ENCODE measurements at places on chromosomes 12 and 14.

DNA sequence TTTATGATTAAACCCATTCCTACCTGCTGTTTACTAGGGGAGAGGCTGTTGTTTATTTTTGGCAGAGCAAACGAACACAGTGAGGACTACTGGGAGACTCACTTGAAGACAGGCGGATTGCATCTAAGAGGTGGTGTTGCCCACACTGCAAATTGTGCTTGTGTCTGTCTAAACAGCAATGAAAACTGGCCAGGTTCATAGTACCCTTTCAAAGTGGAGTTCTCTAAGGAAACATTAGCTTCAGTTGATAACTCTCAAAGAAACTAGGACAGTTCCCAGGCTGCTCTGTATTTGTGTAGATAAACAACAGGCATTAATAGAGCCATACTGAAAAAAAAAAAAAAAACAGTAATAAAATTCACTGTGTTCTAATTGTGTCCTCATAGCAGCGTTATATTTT is 466.0 kb upstream of the RGS6 start:
- DNase-seq: no peak

DNA sequence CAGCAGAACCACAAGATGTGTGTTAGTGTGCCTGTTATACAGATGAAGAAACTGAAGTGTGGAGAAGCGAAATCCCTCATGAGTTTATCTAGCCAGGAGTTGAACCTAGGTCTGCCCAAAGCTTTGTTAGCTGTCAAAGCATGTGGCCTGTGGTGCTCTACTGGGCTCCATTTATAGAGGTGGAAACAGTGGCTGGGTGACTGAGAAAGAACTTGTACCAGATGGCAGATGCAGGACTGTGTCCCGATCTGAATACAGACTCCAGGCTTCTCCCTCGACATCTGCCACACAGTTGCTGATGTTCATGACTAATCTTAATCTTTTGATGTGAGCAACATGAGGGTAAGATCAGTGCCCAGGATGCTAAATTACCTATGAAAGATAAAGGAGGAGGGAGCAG is 89.1 kb downstream of the C12orf75 start:
- DNase-seq: no peak

DNA sequence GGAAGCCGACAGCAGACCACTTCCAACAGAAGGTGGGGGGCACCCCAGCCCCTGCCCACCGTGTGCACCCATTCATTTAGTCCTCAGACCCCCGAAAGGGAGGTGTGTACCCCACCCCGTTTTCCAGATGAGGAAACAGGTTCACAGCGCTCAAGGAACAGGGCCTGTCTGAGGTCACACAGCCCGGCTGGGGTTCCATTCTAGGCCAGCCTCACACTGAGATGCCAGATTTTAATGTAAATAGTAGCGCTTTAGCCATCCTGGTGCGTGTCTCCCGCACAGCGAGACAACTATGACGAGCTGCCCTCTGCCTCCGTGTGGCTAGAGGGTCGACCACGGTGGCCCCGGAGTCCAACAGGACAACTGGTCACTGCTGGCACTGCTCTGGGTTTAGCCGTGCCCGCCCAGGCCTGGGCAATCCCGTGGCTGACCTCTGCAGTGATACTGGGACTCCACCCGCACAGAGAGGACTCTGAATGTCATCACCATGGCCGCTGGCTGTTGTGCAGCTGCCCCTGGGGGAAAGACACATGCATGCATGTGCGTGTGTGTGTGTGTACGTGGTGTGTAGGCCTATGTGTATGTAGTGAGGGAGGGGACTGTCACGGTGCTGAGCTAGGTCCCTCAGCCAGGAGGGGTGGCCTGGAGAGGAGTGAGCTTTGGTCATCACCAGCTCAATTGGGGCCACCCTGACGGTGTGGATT is 31.6 kb downstream of the BEGAIN start:
- DNase-seq: no peak

GRCh38 chr12:6171409-6172015 is 28.7 kb upstream of the CD9 start:
- no peak for DNase-seq

DNA sequence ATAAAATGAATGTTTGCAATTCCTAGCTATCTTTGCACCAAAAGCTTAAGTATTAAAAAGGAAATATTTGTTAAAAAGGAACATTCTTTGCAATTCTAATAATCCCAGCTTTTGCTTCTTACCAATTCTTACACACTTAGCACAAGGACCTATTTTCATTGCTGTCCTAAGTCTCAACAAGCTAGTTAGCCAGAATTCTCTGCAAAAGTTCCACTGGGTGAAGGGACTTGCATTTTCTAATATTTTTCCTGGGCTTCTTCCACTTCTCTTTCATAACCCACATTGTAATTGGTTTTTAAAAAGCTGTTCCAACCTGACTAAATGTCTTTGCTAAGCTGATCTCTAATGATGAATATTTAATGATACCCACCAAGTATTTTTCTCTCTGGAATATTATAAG is 307.7 kb upstream of the DIO2 start:
- no peak for DNase-seq

DNA sequence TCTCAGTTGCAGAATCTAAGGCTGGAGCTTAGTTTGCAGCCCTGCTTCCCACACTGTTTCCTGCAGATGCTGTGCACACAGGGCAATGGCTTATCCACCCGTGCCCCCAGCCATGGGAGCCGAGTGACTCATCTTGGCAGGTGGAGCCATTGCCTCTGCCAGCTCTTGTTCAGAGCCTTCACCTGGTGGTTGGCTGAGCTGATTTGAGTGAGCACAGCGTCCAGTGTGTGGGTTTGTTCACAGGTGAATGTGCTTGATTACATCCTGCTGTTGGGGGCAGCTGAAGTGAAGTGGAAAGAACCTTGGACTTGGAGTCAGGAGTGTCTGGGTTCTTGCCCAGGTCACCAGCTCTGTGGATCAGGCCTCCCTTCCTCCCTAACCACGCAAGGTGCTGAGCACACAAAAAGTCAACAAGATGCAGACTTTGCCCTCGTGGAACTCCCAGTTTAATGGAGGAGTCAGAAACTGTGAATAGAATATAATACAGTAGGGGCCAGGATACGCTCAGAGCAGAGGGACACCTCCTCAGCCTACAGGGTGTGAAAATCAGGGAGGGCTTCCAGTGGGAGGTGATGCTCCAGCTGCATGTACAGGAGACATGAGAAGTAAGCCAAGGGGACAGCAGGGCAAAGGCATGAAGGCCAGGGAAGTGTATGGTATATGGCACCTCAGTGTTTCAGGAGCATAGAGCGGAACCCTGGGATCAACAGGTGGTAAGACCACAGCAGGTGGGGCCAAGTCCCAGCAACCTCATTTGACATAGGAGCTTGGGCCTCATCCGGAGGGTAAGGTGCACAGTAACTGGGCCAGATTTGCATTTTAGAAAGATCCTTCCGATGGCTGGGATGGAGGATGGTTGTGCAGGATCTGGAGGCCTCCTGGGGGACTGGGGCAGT is 22.8 kb downstream of the JDP2 start:
- peak; percentile 47 for DNase-seq

GRCh38 chr12:32053881-32054624 is 52.6 kb upstream of the BICD1 start:
- DNase-seq: peak; percentile 37

DNA sequence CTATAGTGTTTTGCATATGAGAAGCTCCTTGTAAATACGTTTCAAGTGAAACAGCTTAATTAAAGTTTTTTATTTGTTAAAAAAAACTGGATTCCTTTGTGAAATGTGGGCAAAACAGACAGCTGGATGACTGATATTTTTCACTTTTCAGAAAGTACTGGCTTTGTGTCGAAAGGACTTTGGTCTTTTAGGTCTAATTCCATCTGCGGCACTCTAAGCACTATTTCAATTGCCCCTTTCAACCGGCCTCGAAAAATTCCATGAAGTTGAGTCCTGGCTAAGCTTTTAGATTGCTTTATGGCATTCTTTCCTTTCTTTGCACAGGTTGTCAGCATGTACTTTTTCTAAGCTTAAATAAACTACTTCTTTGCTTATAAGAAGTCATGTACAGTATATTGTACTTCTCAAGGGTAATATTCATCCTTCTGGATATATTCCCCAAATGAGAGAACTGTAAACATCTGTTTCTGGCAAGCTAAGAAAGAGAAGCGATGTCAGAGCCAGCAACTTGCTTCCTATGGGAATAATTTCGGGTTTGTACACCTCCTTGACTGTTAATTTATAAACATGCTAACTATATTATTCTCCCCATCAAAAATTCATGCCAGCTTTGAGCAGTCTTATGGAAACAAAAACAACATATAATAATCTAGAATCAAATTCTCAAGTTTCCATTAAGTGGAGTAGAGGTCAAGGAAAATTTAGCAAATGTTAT is 611.3 kb downstream of the ETNK1 start:
- no peak for DNase-seq

DNA sequence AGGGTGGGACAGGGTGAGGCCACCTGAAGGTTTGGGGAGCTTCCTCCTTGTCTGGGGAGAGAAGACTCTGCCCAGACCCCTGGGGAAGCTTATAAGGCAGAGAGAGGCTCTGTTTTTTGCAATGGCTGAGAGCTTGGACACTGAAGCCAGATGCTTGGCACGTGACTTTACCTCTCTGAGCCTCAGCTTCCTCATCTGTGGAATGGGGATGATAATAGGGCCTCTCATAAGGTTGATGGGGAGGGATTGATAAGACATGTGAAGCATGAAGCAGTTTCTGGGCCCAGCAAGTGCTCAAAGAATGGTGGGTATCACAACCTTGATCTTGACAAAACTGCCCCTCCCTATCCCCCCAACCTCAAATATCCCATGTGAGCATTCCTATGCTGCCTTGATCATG is 195.4 kb upstream of the LHX5 start:
- DNase-seq: no peak

GRCh38 chr14:81801921-81802320 is 268.3 kb upstream of the SEL1L start:
- no peak for DNase-seq

GRCh38 chr12:72610854-72611358 is 338.7 kb downstream of the TRHDE start:
- DNase-seq: no peak

DNA sequence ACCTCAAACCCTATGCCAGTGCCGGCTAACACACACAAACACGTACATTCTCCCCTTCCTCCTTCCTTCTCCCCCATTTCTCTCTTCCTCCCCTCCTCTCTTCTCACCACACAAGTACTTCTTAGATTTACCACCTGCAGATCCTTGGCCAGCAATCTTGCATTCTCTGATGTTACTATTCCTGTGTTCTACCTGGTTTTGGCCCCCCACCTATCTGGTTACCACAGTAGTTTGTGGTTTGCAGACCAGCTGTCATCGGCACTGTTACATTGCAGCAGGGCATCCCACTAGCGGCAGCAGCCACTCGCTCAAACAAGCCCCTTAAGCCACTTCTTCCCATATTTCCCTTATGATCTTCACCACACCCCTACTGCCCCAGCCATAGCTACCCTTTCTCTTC is 3.9 kb downstream of the ABHD4 start:
- DNase-seq: no peak

- peak; percentile 94 for DNase-seq
Observed at GRCh38 chr12:50222275-50222783, 55.2 kb upstream of the CERS5 start.

DNA sequence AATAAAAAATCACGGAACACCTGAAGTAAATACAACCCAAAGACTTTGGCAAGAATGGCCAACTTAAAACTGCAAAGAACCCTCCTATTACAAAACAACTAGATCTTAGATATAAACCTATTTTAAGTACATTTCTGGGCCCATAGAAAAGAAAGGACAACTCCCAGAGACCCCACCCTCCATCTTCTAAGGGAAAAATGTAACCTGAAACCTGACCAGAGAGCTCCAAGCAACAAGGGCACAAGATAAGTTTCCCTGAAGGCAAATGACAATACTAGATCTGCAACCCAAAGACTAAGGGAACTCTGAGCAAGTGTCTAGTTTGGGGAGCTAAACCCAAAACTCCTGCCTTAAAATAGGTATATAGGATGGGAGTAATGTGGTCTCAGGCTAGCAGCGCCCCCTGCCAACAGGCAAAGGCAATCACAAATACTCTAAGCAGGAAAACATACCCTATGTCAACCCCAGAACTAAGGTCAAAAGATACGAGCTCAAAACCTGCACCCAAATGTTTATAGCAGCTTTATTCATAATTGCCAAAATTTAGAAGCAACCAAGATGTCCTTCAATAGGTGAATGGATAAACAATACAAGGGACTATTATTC is 218.9 kb downstream of the ITPR2 start:
- peak; percentile 31 for DNase-seq

DNA sequence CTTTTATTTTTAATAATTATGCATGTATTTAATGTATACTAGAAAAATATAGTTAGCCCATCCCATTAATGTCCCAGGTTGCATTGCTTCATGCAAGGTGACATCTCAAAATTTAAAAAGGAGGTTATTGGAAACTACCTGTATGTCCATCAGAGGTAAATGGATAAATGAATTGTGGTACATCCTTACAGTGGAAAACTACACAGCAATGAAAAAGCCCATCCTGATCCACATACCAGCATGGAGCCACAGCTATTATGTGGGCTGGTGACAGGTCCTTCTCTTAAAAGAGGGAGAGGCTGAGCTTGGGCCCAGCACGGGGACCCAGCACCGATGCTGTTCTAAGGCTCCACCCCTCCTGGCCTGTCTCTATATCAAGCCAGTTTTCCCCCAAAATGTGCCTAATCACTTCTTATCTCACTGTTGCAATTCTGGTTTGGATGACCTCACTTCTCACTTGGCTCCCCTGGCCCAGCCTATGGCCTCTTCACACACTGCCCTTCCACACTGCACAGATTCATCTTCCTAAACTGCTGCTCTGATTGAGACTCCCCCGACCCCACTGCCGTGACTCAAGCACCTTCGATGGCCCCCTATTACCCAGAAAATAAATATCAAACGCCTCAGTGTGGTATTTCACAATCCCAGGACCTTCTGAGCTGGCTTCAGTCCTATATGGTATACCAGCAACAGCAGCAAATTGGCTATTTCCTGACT is 97.1 kb upstream of the NCOR2 start:
- DNase-seq: peak; percentile 52

DNA sequence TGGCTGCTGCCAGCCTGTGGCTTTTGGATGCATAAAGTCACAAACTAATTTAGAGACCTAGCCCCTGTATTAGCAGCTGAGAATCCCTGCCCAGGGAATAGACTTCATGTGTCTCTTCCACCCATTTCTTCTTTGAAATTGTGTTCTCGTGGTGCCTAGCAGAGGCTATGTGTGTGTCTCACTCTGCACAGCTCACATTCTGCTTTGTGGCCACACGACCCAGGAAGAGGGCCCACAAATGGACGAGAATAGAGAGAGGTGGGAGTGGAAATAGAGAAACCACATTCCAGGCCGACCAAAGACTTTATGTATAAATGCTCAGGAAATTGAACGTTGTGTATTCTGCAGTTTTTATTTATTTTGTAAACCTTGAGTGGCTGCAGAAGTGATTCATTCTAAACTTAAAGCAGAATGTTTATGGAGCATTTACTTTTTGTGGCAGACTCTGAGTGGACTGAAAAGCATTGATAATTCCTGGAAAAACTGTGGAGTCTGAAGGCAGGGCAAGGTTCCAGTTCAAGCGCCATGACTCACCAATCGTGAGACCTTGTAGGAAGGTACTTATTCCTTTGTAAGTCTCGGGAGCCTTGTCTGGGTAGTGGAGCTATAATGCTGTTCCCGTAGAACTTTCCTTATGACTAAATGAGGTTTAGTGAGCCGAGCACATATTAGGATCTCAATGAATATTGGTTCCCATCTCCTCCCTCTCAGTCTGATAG is 9.1 kb downstream of the B4GALNT3 start:
- peak; percentile 44 for DNase-seq

- peak; percentile 67 for DNase-seq
Observed at GRCh38 chr12:4135919-4136605, 137.5 kb upstream of the CCND2 start.

GRCh38 chr14:77041881-77042545 is 13.5 kb upstream of the IRF2BPL start:
- DNase-seq: peak; percentile 98

GRCh38 chr12:108547686-108548085 is 13.3 kb downstream of the SART3 start:
- DNase-seq: no peak

GRCh38 chr14:99318091-99318958 is 46.3 kb upstream of the BCL11B start:
- no peak for DNase-seq
